ENCODE measurements at places on chromosomes 13 and 19. TPM values are rescaled to one million over a fixed set of nuclear protein-coding genes. Genes with fewer than 3 reads are reported as not detected.

Gene MAST3
- 19.5 TPM for total RNA-seq

Gene PTGIR
- 38.0 TPM for total RNA-seq

Gene STAP2
- total RNA-seq: 17.4 TPM

Gene CEACAM21
- total RNA-seq: 24.7 TPM

Gene METTL21C
- not detected for total RNA-seq

Gene NLRP5
- not detected for total RNA-seq

Gene MRPL4
- total RNA-seq: 79.0 TPM

Gene FARSA
- total RNA-seq: 116 TPM

Gene LSM4
- total RNA-seq: 280 TPM

Gene CYP2S1
- total RNA-seq: 2.0 TPM

Gene TMEM238
- total RNA-seq: 7.8 TPM

Gene GIPC3
- 1.2 TPM for total RNA-seq

Gene ZNF628
- total RNA-seq: 7.4 TPM

Gene IGSF23
- total RNA-seq: not detected

Gene UBE2L5
- total RNA-seq: 0.25 TPM

Gene SHISA2
- total RNA-seq: 0.58 TPM

Gene ZNF471
- total RNA-seq: 0.39 TPM

Measured in activated naive CD4-positive, alpha-beta T cell treated with anti-CD3 and anti-CD28 coated beads, Interleukin-2, amount 50 U/mL, for 72 hours (primary cell).